ENCODE measurements at places on chromosomes 11 and 22.

- H3K27ac ChIP-seq = no peak overlapping the region
- H3K4me1 ChIP-seq = no peaks in the 10 kb centered on the region
- no peaks in the 10 kb centered on the region for H3K27me3 ChIP-seq
- no peak for DNase-seq
- H3K4me3 ChIP-seq = no peak overlapping the region
- H3K36me3 ChIP-seq = peaks cover 57% of the 10 kb centered on the region
Observed at GRCh38 chr11:76543006-76543703, 98.3 kb downstream of the EMSY start.

DNA sequence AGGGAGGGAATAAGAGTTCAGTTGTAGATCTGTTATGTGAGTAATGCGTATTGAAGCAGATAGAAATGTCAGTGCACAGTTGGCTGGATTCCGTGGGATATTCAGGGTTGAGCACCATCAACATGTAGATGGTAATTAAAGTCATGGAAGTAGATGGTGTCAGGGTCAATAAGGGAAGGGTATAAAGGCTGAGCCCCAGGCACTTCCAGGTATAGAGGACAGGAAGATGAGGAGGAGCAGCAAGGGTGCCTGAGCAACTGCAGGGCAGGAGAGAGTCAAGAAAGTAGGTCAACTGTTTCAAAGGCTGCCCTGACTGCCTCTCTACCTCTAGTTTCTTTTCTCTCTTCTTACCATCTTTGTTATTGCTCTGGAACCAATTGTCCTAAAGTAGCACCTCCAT, 85.9 kb downstream of the MICAL2 start:
- H3K4me1 ChIP-seq = peaks cover 56% of the 10 kb centered on the region
- no peak for DNase-seq
- no peaks in the 10 kb centered on the region for H3K27me3 ChIP-seq
- peaks cover 4% of the 10 kb centered on the region for H3K36me3 ChIP-seq
- peak overlapping the region; percentile 88 for H3K27ac ChIP-seq

DNA sequence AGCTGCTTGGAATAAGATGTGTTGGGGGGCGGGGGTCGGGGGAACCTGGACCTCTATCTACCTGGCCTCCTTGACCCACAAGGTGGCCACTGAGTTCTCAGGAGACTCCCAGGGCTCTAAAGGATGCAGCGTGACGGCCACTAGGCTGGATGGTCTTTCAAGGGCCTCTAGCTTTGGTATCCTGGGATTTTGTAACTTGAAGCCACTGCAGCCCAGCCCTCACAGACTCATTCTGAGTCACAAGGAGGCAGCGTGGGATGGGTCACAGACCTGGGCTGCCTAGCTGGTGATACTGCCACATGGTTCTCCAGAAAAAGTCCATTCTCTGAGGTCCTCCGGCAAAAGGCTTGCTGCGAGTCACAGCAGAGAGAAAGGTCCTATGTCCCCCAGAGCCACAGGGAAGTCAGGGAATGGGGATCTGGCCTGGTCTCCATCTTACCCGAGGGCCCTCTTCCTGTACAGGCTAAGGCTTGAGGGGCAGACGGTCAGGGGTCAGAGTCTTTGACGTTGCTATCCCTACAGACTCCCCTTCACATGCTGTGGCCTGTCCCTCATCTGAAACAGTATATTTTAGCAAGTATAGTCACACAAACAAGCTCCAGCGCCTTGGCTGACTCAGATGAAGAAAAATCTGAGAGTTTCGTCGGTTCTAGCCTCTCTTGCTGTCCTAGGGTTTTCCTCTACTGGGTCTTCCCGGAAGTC, 52.4 kb downstream of the KCNC1 start:
- no peaks in the 10 kb centered on the region for H3K4me1 ChIP-seq
- no peaks in the 10 kb centered on the region for H3K27me3 ChIP-seq
- DNase-seq = no peak
- H3K4me3 ChIP-seq = no peak overlapping the region
- no peak overlapping the region for H3K27ac ChIP-seq

- no peak overlapping the region for H3K27ac ChIP-seq
- H3K4me1 ChIP-seq = no peaks in the 10 kb centered on the region
- no peak overlapping the region for H3K4me3 ChIP-seq
Observed at GRCh38 chr11:130744794-130745193, 171.5 kb downstream of the SNX19 start.

DNA sequence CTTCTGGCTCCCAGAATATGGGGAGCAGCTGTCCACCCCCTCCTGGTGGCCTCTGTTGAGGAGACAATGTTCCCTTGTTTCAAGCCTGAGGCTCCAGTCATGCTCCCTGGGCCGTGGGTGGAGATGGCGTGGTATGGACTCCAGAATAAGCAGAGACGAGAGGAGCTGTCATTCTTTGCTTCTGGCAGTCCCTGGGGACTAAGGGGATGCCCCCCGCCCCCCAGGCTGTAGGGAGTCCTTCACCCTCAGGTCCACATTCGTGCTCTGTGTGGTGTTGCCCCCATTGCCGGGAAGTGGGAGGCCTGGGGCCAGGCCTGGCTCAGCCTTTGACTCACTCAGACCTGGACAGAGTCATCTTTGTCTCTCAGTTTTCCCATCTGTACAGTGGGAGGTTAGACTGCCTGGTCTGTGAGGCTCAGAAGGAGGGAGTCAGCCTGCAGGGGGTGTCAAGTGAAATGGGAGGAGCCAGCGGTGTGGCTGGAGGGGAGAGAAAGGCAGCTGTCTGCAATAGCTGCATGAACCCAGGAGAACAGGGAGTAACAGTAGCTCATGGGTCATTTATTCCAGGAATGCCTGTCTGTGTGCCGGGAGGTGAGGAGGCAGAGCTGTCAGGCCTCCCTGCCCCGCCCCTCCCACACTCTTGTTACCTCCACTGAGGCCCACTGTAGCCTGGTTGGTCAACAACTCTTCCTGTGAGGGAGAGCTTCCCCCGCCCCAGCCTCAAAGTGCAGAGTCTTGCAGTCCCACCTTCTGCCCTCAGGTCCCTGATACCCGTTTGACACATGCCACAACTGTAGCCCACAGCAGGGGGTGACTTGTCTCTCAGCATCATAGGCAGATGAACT, 6.3 kb downstream of the ARHGEF17 start:
- H3K27ac ChIP-seq = peak overlapping the region; percentile 94
- peaks cover 14% of the 10 kb centered on the region for H3K36me3 ChIP-seq
- peak; percentile 84 for DNase-seq
- peak overlapping the region; percentile 71 for H3K4me3 ChIP-seq
- H3K27me3 ChIP-seq = no peaks in the 10 kb centered on the region

- no peak overlapping the region for H3K27ac ChIP-seq
- peaks cover 6% of the 10 kb centered on the region for H3K36me3 ChIP-seq
- no peaks in the 10 kb centered on the region for H3K4me1 ChIP-seq
- peak; percentile 49 for DNase-seq
Observed at GRCh38 chr22:19824926-19825339, 29.7 kb downstream of the GNB1L start.

- H3K4me3 ChIP-seq = no peak overlapping the region
- no peaks in the 10 kb centered on the region for H3K27me3 ChIP-seq
- no peaks in the 10 kb centered on the region for H3K36me3 ChIP-seq
- no peaks in the 10 kb centered on the region for H3K4me1 ChIP-seq
- no peak overlapping the region for H3K27ac ChIP-seq
- no peak for DNase-seq
Observed at GRCh38 chr11:118939404-118939915, 13.7 kb upstream of the BCL9L start.

DNA sequence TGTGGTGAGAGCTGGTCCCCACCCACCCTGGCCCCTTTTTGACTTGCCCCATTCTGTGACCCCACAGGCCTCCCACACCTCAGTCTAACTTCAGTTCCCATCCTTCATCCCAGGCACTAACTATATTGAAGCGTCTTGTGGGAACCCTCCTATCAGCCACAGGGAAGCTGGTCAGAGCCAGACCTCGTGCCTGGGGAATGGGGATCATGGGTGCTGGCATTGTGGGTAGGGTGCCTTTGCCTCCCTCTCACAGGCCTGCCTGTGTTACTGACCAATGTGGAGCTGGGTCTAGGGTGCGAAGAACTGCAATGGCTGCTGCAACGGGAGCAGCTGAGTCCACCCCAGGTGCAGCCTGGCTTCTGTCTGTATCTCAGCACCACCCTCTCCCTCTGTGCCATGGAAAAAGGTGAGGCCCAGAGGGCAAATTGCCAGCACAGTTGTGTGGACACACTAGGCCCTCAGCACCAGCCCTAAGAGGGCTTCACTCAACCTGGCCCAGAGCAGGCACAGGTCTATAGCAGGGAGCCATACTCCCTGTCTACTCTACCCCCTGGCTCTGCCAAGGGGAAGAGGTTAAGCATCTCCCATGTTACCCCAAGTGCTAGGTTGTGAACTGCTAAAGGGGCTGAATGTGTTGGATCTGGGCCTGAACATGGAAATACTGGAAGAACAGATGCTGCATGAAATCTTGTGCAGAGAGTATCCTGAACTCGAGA, 37.3 kb downstream of the RRP8 start:
- H3K36me3 ChIP-seq = no peaks in the 10 kb centered on the region
- H3K4me1 ChIP-seq = no peaks in the 10 kb centered on the region
- no peak for DNase-seq

- H3K4me3 ChIP-seq = no peak overlapping the region
- H3K36me3 ChIP-seq = no peaks in the 10 kb centered on the region
- DNase-seq = no peak
- H3K27ac ChIP-seq = no peak overlapping the region
- no peaks in the 10 kb centered on the region for H3K27me3 ChIP-seq
Observed at GRCh38 chr11:26470992-26471391, 101.1 kb downstream of the MUC15 start.

DNA sequence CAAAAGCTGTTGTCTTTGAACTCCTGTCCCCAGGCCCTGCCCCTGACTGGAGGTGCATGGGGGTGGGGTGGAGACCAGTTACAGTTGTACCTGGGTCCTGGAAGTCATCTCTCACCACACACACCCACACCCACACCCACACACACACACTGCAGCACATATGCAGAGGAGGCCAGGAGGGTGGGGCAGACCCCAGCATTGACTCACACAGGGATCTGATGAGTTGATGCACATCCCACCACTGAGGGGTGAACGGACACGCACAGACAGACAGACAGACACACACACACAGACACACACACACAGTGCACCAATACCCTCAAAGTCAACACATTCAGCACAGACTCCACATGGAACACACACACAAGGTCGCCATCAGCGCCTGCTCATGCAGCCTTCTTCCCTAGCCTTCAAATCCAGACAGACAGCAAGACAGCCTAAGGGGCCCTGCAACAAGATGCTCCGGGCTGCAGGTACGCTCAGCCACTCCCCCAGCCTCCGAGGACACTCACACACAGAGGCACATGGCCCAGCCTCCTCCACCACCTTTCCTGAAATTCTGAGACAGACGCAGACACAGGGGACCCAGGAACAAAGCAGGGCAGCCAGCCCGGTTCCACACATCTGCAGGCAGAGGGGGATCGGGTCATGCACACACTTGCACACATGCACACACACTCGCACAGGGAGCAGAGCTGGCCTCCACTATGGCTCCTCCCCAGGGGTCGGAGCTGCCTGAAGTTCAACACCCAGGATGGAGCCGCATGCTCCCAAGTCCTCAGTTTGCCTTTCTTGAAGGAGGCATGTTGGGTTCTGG, 26.5 kb downstream of the SYT7 start:
- no peaks in the 10 kb centered on the region for H3K36me3 ChIP-seq
- no peak overlapping the region for H3K4me3 ChIP-seq
- H3K27me3 ChIP-seq = peaks cover 8% of the 10 kb centered on the region
- DNase-seq = no peak
- H3K27ac ChIP-seq = no peak overlapping the region

DNA sequence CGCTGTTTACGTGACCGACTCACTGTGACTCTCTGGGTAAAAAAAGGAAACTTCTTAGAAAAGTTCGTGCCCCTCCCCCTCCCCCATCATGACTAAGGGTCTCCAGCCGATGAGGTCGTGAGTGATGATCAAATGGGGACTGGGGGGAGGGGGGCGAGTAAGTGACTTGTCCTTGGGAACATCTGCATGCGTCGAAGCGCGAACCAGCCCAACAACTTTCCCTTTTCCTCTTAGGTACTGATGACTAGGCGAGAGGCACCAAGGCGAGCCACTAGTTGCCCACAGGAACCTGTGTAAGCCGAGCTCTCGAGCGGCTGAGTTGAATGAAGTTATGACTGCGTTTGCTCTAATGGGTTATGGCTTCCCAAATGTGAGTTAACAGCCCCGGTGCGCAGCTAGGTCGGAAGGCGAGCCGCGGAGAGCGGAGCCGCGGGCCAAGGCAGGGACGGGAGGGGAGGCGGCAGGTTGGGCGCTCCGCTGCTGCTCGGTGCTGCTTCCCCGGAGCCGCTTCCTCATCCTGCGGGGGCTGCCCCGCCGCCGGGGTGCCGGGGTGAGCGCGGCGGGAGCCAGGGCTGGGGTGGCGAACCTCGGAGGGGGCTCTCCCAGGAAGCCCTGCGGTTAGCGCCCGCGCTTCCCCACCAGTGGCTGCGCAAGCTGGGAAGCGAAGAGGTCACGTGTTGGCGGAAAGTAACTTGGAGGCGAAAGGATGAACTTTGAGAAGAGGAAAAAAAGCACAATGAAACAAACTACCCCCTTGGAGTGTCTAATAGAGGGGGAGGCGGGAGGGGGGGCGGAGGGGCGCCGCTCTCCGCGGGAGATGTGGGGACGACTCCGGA, 22.1 kb upstream of the BDNF start:
- no peak for DNase-seq
- no peaks in the 10 kb centered on the region for H3K36me3 ChIP-seq
- no peak overlapping the region for H3K27ac ChIP-seq
- H3K4me1 ChIP-seq = peaks cover 9% of the 10 kb centered on the region
- H3K4me3 ChIP-seq = peak overlapping the region; percentile 49
- H3K27me3 ChIP-seq = peaks cover 26% of the 10 kb centered on the region

GRCh38 chr11:114330373-114330772, 34.2 kb downstream of the NNMT start:
- no peak overlapping the region for H3K4me3 ChIP-seq
- DNase-seq = no peak
- H3K4me1 ChIP-seq = no peaks in the 10 kb centered on the region
- H3K27me3 ChIP-seq = no peaks in the 10 kb centered on the region
- H3K27ac ChIP-seq = no peak overlapping the region
